ENCODE measurements at places on chromosomes 7 and 10.

DNA sequence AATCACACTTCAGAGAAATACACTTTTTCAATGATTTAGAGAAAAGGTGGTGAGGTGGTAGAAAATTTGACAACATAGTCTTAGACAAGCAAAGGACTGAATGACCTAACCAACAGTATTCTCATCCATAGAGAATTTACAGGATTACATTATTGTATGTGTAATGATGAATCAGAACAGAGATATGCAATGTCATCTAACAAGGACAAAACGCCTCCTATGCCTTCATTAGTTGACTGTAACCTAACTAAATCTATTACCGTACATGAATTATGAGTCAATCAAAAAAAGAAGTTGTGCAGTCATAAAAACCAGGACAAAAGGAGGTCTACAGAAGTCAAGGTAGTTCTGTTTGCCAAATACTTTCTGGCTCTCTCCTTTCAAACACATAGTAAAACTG, 66.5 kb downstream of the RAB11FIP2 start:
- no peak for DNase-seq

GRCh38 chr10:63083904-63084689, 49.0 kb upstream of the NRBF2 start:
- no peak for DNase-seq

DNA sequence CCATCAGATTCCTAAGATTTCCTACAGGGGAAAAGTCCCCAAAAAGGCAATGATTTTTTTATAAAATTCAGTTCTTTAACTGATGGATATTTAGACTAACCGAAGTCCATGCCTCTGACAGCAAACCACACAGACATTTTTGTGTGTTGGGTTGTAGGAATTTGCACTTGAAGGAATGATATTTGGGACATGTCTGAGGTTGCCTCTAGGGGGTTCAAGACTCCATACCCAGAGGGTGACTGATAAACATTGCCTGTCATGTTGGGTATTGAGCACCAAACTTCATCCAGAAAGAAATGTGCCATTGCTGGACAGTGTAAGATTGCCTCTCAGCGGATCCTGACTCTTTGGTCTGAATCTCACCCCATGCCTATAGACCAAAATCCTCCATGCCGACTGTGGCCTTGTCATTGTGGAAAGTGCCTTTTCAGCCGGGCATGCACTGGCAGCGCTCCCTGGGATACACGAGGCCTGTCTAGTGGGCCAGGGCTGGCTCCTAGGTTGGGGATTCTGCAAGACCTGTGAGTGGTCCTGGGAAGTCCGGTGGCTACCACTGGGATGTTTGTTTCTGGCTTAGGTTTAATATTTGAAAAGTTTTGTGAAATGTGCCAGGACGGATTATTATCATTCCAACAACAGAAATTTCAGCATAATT, 252.9 kb downstream of the WDR37 start:
- no peak for DNase-seq

DNA sequence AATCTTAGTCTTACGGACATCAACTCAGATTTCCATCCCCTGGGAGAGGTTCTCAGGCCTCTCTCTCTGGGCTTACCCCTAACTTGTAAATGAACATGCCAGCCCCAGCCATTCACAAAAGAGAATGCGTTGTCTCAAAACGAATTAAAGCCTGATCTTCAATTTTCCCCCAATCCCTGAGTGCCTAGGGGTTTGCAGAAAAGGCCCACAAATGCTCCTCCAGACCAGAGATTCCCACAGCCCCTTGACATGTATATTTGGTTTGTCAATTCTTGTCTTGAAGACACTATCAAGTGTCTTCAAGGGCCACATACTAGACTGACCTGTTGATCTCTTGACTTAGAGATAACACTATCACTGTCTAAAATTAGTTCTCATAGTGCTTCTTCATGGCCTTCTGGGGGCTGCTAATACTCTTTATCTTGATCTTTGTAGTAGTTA, 11.9 kb upstream of the HOXA13 start:
- no peak for DNase-seq

GRCh38 chr10:80462299-80462980, 8.3 kb downstream of the TSPAN14 start:
- DNase-seq: no peak

DNA sequence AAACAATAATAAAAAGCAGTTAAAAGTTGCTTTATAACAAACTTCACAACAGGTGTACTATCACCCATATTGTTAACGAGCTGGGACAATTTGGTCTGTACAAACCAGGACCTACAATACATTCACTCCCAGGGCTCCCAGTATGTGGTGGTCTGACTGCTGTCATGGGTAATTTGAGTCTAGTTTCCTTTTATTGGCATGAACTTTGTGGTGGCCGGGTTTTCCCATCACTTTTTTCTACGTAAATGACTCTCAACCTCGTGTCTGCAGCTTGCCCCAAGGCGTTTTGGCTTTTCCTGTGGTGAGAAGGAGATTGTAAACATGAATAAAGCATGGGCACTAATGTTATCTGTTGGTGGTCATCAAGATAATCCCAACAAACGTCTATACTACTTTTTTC, 118.7 kb upstream of the CDK6 start:
- DNase-seq: no peak

All from upper lobe of right lung (tissue), 1 donor.